ENCODE measurements at places on chromosomes 12 and 14.
A peak's percentile ranks its signal among the peaks of the same experiment; 100 is the strongest.

DNA sequence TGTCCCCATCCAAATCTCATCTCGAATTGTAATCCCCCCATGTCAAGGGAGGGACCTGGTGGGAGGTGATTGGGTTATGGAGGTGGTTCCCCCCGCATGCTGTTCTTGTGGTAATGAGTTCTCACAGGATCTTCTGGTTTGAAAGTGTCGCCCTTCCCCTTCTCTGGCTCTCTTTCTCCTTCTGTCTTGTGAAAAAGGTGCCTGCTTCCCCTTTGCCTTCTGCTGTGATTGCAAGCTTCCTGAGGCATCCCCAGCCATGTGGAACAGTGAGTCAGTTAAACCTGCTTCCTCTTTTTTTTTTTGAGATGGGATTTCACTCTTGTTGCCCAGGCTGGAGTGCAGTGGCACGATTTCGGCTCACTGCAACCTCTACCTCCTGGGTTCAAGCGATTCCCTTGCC, 104.0 kb downstream of the CCDC91 start:
- DNase-seq = no peak

GRCh38 chr14:24784981-24785380, 151.0 kb upstream of the GZMB start:
- DNase-seq = no peak

DNA sequence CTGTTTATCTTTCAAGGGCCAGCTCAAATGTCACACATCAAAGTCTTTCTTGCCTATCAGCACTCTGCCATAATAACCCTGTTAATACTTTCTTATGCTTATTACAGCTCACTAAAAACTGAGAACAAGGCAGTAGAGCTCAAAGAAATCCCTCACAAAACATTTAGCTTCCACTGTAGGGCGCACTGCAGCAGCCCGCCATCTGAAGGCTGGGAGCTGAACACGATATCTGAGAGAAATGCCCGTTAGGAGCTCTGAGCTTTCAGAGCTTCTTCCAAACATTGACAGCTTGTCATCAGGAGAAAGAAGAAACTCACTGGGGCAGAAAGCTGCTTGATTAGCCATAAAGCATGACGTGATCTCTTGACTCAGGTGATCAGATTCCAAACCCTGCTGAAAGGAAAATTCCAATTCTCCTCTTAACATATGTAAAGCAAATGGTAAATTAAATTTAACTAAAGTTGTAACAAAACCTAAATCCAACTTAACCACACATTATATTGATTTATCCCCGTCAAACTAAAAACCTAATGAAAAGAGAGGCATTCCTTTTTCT, 175.7 kb downstream of the C12orf50 start:
- DNase-seq = no peak

DNA sequence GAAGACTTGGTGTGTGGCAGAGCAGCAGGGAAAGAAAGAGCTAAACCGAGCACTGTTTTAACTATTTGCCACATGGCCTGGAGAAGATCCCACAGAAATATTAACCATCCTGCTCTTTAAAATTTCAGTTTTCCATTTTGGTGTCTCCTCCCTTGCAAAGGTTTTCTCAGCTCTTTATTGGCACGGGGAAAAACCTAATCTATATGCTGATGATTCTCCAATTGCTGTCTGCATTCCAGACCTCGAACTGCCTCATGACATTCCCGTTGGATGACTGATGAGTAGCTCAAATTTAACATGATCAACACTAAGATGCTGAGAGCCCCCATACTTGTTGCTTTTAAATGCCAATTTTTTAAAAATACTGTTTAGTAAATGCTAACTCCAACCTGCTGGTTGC, 115.0 kb downstream of the EMP1 start:
- DNase-seq = no peak

DNA sequence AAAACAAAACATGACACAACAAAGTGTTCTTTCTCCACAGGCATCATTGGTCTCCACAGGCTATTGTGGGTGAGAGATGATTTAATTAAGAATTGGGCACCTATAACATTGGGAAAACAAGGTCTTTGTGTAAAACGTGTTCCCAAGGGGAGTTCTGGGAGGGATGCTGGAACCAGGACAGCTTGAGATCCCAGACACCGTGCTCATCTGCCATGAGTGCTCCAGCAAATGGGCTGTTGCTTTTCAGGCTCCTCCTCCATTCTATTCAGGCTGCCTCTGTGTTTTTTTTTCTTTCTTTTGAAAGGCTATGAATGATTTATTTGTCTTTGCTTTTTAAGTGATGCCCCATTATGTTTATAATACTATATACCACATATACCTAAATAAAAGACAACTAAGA, 122.4 kb downstream of the DACT1 start:
- no peak for DNase-seq

GRCh38 chr12:93974252-93974651, 174.1 kb upstream of the PLXNC1 start:
- no peak for DNase-seq

DNA sequence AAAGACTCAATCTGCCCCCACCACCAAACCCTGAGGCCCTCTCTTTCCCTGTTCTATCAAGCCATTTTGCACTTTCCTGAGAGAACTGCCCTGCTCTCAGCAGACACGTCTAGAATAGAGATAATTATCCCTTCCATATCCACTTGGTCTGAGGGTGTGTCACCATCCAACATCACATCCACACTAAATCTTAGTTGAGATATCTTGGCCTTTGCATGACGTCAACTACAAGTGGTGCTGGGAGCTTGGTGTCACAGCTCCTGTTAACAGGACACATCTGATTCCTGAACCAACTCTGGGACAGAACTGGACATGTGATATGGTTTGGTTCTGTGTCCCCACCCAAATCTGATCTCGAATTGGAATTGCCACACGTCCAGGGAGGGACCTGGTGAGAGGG, 1109.2 kb downstream of the TMEM121 start:
- no peak for DNase-seq

DNA sequence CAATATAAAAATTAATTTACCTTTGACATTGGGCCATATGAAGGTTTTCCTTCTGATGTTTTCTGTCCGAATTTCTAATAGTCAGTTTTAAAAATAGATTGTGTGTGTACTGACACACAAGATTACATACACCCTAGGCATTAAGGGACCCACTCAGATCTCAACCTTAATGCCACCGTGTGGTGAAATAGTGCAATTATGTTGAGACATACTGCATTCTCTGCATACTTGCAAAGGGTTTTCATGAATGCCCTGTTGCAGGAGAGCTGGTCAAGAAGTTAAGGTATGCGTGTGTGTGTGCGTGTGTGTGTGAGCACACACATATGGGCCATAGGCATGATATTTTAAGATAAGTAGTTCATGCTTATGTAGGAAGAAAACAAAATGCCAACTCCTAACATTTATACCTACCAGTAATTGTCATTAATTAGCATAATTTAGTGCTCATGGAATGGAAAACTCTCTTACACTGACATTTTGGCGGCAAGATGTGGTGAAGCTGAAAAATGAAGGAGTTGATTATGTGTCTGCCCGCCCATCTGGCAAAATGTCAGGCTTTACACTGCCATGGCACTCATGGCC, 58.8 kb downstream of the PIK3C2G start:
- no peak for DNase-seq

DNA sequence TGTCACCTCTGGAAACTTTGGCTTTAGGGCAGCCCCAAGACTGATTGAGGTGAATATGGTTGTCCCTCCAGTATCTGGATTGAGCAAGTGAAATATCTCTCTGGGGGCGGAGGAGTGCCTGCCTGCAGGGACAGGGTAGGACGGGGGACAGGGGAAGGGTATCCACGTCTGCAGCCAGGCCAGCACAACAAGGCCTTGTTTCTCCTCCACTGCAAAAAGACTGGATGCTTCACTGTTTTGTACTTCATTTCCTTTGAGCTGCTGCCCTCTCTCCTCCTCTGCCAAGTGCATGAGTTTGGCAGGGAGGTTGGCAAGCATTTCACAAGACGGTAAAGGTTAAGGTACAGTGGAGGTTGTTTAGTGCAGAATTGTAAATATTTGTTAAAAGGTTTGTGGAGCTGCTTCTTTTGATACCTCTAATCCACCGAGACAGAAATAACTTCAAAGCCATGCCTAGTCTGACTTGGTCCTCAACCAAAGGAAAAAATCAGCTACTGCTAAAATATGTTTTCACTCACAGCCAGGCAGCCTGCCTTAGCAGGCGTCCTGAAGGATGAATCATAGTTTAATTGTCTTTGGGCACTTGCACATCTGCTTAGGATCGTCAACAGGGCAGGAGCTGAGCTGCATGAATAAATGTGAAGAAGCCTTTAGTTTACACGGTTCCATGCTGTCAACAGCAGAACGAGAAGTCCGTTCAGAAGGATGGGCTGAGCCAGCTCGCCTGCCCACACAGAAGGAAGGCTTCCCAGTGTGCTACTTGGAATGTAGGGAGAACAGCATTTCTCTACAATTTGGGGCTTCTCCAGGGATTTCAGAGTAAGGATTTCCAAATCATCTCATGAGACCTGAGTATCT, 269.7 kb downstream of the TTC6 start:
- no peak for DNase-seq

DNA sequence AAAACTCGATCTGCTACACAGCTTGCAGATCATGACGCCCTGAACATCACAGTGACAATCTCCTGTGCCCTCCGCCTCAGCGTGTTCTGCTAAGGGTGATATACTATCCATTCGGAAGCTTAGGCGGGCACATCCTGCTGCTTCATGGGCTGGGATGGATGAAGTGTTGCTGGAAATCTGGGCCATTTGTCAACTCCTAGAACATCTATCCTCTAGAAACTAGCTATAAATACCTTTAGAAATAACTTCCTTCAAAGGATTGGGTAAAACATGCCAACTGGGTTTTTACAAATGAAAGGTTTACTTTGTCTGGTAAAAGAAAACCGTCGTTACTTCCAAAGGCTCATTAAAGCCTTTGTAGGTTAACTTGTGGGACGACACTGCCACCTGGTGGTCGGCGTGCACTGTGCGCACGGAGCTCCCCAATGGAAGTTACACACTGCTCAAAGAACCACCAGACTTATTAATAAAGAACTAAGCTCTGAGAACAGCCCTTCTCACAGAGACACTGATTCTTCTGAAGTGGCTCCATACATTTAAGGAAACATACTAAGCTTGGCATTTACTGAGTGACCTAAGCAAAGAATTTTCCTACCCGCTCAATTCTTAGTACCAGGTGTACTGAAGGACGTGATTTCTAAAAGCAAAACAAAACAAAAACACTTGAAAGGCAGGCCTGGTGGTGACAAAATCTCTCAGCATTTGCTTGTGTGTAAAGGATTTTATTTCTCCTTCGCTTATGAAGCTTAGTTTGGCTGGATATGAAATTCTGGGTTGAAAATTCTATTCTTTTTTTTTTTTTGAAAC, 21.6 kb upstream of the CACNA2D4 start:
- DNase-seq = peak; percentile 36

DNA sequence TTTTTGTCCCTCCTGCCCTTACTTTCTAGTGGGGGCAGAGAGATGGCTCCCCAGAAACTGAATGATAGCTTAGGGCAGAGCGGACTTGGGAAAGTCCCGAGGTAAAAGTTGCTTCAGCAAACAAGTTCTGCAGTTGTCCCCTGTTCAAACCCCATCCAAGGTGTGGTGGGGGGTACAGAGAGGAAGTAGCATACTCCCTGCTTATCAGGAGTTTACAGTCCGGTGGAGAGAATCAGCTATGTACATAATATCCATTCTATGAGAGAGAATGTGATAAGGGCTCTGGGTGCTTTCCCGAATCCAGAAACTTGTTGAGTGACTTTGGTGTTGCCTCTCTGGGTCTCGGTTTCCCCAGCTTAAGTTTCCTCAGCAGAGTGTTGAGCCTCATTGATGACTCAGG, 40.4 kb upstream of the VRK1 start:
- no peak for DNase-seq

DNA sequence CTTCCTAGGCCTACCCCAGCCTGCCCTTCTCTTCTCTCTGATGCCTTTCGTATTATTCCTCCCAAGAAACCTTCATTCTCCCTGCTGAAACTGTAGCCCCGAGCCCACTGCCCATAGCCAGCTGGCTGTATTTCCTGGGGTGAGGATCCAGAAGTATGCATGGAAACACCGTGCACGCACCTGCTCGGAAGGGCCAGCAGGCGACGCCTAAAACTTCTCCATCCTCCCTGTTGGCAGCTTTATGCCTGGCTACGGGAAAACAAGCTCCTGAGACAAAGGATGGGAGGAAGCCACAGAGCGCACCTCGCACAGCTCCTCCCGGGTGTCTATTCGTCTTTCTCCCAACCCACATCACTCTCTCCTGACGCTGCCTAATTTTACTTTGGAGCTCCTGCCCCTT, 69.0 kb upstream of the CAPRIN2 start:
- DNase-seq = no peak

- no peak for DNase-seq
Measured at GRCh38 chr12:15644700-15645099, 144.5 kb downstream of the EPS8 start.

DNA sequence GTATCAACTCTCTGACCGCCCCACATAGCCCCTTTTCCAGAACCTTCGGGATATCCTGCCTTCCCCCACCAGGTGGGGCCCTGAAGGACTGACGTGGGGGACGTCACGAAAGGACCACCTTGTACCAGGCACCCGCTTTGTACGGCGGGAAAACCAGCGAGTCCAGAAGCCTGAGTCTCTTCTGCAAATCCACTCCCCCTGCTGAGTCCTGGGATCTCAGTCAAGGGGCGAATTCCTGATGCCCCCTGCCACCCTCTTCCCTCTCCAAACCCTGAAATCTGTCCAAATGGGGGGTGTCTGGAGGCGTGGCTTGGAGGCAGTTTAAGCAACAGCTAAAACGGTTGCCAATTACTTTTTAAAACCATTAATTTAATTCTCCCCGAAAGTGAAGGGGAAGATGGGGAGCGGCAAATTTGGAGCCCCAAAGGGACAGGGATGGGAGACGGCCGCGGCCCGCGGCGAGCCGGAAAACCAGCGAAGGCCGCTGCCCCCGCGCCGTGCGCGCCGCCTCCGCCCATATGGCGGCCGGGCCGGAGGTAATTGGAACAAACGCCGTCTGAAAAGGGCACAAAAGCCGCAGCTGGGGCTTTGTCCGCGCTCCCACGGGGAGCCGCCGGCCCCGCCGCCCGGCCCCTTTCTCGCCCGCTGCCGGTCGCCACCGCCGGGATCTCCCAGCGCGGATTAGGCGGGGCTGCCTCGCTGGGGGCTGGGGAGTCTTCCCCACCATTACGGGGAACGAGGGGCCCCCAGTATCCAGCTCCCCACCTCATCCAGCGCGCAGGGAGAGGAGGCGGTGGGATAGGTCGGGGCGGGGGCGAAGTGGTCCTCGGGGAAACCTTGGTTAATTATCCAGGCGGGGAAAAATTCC, 6.6 kb downstream of the LHX5 start:
- DNase-seq = no peak

- no peak for DNase-seq
Measured at GRCh38 chr12:96120359-96121100, 73.6 kb upstream of the ELK3 start.

- DNase-seq = peak; percentile 80
Measured at GRCh38 chr12:9750276-9751203, 10.2 kb downstream of the CD69 start.
